ENCODE measurements at places on chromosomes 7 and 10. TPM values are rescaled to one million over a fixed set of nuclear protein-coding genes. Genes with fewer than 3 reads are reported as not detected.

- no peak for DNase-seq
Measured at GRCh38 chr7:135877805-135878204, 99.4 kb downstream of the MTPN start.

- DNase-seq = no peak
Measured at GRCh38 chr10:130026670-130027456, 62.8 kb upstream of the EBF3 start.

The ANKRD26 gene
- 9.7 TPM for total RNA-seq

DNA sequence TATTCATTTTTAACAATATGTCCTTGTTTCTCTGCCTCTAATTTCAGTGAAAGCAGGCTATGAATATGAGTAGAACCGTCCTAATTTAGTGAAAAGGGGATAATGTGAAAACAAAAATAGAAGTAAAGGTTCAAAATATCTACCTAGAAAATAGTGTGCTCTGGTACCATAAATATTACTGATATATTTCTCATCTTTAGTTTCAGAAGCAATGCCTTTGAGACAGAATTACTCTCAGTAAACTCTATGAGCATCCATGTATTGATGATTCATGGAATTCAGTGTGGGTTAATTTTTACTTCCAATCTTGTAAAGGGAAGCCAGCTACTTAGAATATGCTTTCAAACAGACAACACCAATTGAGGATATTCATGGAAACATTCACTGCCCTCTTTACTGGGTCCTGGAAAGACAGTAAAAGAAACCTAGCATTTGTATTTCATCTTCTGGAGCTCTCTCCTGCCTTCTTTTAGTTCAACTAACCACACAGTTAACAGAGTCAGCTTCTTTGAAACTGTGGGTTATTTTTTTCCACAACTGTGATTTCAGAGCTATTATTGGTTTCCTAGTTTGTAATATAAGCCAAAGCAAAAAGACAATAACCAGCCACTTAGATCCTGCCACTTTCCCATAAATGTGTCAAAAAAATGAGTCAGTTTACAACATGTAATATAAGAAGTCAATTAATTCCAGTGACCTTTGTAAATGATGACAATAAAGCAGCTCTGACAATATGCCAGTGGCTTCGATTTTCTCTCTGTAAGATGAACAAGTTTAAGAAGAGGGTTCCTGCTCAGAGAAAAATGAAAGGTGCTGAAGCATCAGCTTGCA, 1.7 kb downstream of the LRRN3 start:
- no peak for DNase-seq

- no peak for DNase-seq
Measured at GRCh38 chr10:129170812-129171211, 296.2 kb upstream of the MGMT start.

GRCh38 chr10:117175215-117175900, 21.9 kb upstream of the KCNK18 start:
- peak; percentile 8 for DNase-seq

The DENND2A gene
- total RNA-seq = not detected

DNA sequence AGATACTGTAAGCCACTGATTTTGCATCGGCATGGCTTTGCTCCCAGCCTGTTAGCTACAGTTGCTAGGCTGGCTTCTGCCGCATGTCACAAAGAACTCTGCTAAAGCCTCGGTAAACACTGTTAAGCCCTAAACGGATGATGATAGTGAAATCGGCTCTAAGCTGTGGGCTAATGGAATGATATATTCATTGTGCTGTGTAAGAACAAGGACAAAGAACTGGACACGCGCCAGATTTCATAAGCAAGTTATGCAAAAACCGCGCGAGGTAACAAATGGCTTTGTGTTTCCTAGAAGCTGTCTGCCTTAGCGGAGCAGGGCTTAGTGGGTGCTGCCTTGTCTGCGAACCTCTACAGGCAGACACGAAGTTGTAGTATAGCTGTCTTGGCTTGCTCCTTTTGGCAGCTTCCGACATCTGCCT, 331.3 kb upstream of the COBL start:
- no peak for DNase-seq

The ZNF37A gene
- 19.6 TPM for total RNA-seq

DNA sequence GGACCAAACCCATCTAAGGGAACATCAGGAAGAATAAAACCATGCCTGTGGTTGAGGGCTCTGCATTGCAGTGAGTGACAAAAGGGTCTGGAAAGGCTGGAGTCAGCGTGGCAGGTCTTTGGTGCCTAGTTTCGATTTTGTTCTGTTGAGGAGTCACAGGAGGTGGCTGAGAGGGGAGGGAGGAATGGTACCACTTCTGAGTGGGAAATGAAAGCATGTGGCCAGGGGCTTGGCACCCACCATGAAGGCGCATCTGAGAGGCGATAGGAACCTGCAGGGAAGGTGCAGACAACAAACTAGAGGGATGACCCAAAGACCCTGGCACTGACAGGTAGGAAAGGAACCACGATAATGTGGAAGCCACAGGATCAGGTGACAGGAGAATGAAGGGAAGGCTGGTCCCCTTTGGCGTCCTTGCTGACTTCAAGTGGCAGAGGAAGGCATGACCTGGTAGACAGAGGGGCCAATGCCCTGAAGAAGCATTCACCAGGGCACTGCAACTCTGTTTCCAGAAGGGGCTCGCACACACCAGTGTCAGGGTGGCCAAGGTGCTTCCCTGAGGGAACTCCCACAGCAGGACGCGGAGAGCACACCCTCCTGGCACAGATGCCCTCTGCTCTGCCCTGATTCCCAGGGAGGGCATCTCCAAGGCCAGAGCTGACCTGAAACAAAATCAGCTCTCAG, 41.7 kb downstream of the HIPK2 start:
- DNase-seq = no peak

GRCh38 chr10:44313761-44314165, 71.1 kb downstream of the CXCL12 start:
- DNase-seq = no peak

DNA sequence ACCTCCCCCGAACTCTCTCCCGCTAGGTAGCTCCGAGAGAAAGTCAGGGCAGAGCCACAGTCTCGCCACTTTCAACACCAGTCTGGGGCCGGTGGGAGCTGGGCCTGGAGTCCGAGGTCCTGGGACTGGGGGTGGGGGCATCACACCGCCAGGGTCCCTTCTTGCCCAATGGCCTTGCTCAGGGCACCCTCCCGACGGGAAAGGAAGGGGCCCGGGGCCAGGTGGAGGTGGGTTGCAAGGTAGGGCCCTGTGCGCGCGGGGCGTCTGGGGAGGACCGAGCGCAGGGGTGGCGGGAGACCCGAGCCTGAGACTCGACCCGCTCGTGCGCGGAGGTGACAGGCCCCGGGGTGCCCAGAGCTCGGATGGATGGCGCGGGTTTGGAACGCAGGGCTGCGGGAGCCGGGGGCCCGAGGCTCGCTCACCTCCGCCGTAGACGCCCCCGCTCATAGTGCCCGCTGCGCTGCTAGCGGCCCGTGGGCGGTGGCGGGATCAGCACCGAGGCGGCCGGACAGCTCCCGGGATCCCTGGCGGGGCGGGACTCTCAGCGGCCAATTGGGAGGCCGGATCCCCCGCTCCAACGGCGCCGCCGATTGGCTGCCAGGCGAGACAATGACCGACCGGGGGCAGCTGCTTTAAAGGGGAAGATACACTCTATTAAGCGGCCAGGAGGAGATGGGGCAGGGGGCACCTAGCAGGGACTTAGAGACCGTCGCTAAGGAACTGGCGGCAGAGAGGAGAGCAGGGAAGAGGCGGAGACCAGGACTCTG, at the start of gene ACTL6B:
Gene ACTL6B (minus strand): TSS at position 541 of the 767 bp plus-strand sequence. CDS start 94 bp downstream, at position 447.
- peak; percentile 32 for DNase-seq

DNA sequence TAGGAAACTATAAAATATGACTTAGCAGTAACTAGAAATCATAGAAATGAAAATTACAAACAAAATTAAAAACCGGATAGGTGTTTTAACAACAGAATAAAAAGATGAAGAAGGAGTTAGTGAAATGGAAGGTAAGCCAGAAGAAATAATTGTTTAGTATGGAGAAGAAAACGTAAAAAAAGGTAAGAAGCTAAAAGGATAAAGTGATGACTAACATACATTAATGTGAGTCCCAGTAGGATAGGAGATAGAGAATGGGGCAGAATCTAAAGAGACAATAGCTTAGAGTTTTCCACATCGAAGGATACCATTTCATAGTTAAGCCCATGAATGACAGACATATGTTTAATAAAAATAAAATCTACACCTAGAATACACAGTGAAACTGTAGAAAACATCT, 25.3 kb downstream of the GTF2I start:
- no peak for DNase-seq

- no peak for DNase-seq
Measured at GRCh38 chr7:44791278-44792219, 4.9 kb upstream of the PPIA start.

The NRG3 gene
- total RNA-seq = not detected

The C7orf33 gene
- not detected for total RNA-seq

GRCh38 chr10:109071539-109071938, 851.8 kb downstream of the XPNPEP1 start:
- no peak for DNase-seq

The PCBD1 gene
- total RNA-seq = 55.3 TPM

DNA sequence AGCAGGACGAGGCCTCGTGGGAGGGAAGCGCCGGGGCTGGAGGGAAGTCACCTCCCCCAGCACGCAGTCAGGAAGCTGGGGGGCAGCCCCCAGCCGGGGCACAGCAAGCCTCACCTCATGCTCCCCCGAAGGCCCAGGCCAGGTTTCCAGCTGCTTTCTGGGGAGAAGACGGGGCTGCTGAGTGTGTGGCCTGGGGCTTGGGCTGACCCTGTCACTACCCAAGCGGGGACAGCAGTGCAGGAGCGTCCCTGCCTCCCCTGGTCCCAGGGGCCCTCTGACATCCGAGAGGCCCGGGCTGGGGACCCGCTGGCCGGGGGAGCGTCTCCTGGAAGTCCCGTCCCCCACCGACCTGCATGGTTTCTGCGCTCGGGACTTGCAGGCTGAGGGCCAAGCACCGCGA, 19.7 kb upstream of the NKX6-2 start:
- no peak for DNase-seq

All from CD8-positive, alpha-beta memory T cell (primary cell).